OCI-LY7 (cell line): ENCODE measurements at places on chromosomes 7 and 10.

- DNase-seq, result no peak
Measured at GRCh38 chr7:2796358-2797352, 47.5 kb downstream of the GNA12 start.

GRCh38 chr7:65980478-65981250 is 1.3 kb downstream of the GUSB start:
- DNase-seq, result peak; percentile 67

DNA sequence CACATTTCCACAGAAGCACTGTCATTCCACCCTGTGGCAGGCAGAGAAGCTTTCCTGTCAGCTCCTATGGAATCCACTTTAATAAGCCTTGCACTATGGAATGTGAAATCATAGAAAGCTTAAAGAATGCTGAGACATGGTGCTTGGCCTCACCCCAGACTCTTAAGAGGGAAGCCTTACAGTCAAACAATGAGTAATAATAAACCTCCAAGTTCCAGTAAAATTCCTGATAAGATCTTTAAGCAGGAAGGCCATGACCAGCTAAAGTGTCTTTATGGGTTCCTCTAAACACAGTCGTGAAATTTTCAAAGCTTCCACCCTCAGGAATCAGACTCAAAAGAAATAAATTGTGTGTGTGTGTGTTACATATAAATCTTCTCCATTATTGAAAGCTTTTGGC is 11.9 kb upstream of the TEX36 start:
- DNase-seq, result no peak

- no peak for DNase-seq
Measured at GRCh38 chr7:79973455-79973854, 161.2 kb upstream of the GNAI1 start.

GRCh38 chr7:82318786-82319185 is 124.8 kb downstream of the CACNA2D1 start:
- DNase-seq, result no peak

DNA sequence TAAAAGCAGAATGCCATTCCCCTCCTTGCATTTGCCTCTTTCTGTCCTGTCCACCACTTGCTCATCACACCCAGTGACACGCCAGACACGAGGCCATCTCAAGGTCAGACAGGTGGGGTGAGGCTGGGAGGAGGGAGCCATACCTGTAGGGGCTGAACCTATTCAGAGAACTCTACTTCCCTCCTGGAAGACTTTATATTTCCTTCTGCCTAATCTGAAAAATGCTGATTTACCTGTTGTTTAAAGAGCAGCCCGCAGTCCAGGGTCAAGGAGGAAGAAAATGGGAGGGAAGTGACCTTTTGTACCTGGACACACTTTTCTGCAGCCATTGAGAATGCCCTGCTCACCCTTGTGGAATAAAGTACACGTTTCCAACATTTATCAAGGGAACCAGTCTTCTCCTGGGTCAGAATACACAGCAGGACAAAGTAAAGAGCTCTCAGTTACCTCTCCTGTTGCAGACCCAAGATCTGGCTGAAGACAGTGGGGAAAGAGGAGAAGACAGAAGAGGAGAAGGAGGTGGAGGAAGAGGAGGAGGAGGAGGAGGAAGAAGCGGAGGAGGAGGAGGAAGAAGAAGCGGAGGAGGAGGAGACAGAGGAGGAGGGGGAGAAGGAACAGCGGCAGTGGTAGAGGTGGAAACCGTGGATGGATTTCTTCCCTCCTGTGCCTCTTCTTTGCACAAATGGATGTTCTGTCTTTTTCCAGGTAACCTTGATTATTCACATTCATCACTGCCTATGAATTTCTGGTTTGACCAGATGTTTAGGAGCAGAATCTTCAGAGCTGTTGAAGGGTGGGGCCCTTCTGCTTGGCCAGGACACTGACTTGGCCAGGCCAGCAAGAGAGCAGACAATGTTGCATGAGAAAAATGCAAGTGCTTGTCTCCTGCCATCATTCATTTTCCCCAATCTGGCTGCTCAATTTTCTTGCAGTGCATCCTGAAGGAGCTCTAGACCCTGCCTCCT is 1.2 kb upstream of the BLNK start:
- DNase-seq, result no peak

- no peak for DNase-seq
Measured at GRCh38 chr7:114107522-114107921, 188.7 kb upstream of the PPP1R3A start.

DNA sequence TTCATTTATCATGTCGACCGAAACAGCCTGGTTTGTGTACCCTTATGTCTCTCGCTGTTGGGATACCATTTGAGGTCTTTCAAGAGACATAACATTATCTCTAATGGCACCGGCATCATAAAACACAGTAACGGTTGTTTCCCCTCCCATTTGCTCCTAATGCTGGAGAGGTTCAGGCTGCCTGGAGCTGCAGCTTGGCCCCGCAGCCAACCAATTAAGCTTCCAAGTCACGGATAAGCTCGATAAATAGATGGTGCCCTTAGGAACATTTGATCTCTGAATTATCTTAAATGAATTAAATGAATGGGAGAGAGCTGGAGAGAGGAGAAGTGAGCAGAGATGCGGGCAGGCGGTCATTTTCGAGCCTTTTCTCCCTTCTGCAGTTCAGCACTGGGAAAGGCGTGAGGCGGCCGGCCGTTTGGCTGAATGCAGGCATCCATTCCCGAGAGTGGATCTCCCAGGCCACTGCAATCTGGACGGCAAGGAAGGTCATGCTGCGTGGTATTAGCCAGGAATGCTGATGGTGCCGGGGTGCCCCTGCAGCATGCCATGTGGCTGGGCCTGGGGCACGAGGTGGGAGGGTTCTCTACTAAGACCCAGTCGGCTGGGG is 12.6 kb downstream of the CPA4 start:
- no peak for DNase-seq

GRCh38 chr10:87987206-87987605 is 123.8 kb downstream of the PTEN start:
- no peak for DNase-seq

GRCh38 chr10:55793024-55793423 is 568.0 kb downstream of the ZWINT start:
- DNase-seq, result no peak

- no peak for DNase-seq
Measured at GRCh38 chr7:5441840-5442503, 18.3 kb upstream of the TNRC18 start.

GRCh38 chr7:135168489-135169140 is 1.9 kb downstream of the CYREN start:
- no peak for DNase-seq

DNA sequence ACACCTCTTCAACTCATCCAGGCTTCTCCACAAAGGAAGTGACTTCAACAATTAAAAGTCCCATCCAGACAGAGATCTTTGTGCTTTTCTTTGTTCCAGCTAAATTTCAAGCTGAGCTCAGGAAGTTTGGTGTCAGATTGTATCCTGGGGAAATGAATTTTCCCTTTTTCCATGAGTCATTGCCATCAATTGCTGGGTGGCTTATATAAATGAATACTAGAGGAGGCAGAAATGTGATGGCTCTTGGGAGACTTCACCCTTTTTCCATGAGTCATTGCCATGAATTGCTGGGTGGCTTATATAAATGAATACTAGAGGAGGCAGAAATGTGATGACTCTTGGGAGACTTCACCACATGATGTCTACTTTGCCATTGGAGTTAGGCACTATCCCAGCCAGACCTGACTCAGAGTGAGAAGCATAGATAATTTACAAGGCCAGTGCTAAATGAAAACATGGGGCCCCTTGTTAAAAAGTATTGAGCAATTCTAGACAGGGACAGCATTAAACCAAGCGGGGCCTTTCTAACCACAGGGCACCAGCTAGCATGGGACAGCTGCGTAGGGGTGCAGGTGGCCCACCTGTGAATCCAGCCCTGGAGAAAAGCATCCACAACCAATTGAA is 339.2 kb upstream of the PODXL start:
- no peak for DNase-seq

- no peak for DNase-seq
Measured at GRCh38 chr7:123770378-123770777, 21.6 kb upstream of the WASL start.

DNA sequence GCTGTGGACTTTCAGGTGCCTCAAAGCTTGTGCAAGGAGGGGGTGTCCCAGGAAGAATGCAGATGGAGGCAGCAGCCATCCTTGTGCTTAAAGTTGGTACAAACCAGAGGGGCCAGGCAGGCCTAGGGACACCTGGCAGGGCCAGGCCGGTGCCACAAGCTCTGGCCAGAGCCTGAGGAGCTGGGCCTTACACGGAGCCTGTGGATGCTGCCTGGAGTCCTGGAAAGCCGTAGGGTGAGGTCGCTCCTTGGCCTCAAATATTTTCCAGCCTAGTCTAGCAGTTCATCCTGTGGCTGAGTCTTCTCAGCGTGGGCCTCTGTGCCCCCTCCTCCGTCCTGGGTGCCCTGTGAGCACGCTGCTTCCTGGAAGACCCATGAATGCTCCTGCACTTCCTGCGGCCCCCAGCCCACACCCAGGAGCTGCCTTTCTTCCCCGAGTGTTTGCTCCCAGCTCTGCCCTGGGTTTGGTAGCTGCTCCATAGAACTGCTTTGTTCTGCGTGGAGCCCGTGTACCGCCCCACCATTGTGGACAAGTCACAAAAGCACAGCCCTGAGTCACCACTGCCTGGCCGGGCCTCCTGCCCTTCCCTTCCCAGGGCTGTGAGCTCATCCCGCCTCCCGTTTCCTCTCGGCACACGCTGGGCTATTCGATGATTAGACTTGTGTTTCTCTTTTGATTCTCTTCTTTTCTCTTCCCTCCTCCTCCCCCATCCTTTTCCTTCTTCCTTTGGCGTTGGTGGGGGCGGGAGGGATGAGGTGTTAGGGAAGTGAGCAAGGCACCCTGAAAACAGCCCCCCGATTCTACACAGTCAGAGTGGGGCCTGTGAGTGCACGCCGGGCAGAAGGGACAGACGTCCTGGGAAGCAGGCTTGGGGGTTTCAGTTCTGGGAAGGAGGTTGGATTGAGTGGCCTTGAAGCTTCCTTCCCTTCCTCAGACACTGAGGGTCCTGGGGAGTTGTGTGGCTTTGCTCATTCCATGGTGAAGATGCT is 73.2 kb upstream of the SHH start:
- no peak for DNase-seq

DNA sequence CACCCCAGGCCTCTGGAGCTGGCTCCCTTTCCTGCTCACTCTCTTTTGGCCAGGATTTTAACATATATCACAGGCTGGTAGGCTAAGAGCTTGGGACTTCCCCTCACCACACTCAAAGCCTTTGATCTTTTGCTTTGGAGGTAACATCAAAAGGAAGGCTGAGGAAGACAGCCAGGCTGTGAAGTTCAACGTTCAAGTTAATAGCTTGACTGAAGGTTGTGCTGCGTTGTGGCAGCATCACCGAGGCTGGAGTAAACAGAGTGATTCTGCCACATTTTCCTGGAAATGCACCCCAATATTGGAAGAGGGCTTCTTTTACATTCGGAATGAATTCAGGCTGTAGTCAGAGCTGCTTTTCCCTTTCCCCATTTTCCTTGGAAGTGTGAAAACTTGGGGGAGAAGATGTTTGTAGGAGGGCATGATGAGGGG is 57.3 kb downstream of the TCF7L2 start:
- DNase-seq, result peak; percentile 34

GRCh38 chr10:88781206-88781605 is 21.3 kb upstream of the LIPM start:
- no peak for DNase-seq

DNA sequence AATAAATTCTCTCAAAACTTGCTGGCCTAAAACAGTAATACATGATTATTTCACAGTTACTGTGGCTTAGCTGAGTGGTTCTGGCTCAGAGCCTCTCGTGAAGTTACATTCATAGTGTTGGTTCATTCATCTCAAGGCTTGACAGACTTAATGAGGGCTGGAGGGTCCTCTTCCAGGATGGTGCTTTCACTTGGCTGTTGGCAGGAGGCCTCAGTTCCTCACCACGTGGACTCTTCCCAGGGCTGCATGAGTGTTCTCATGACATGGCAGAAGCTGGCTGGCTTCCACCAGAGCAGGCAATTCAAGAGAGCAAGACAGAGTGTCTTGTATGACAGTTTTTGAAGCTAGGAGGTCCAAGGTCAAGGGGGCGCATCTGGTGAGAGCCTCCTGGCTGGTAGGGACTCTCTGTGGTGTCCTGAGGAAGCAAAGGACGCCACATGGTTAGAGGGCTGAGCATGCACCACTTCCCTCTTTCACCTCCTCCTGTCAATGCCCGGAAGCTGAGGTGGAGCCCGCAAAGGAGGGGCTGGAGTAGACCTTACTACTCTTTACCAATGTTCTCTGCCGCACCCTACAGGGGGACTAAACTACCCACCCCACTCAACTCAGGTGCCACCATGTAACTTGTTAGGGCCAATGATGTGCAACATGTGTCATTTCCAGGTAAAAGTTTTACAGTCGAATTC is 58.2 kb upstream of the YAE1 start:
- DNase-seq, result no peak

GRCh38 chr7:139852482-139852845 is 23.4 kb downstream of the TBXAS1 start:
- DNase-seq, result no peak

GRCh38 chr7:69526570-69526969 is 71.7 kb upstream of the AUTS2 start:
- DNase-seq, result no peak

GRCh38 chr10:88156341-88156740 is 292.9 kb downstream of the PTEN start:
- DNase-seq, result no peak

GRCh38 chr7:35905555-35905954 is 104.7 kb downstream of the SEPTIN7 start:
- DNase-seq, result no peak

- DNase-seq, result peak; percentile 86
Measured at GRCh38 chr10:88066876-88067275, 203.5 kb downstream of the PTEN start.

DNA sequence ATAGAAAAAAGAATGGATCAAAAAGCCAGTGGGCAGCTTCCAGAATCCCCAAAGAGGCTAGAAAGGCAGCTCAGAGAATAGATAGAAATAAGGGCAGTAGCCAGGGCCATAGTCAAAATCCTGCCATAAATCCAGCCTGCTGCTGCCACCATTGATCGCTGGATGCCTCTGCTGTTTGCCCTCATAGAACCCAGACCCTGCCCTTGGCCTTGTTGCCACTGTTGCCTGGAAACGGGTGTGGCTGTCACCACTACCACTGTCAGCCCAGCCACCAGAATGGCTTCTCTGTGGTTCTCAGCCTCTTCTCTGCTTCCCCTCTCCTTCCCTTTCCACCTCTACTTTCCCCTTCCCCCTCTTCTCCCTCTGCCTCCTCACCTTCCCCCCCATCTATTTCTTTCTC is 57.8 kb downstream of the HHEX start:
- DNase-seq, result no peak

GRCh38 chr7:41189866-41190265 is 513.0 kb downstream of the INHBA start:
- no peak for DNase-seq

- no peak for DNase-seq
Measured at GRCh38 chr7:116836911-116837310, 25.5 kb upstream of the CAPZA2 start.

GRCh38 chr7:36615852-36616540 is 108.3 kb downstream of the AOAH start:
- no peak for DNase-seq

DNA sequence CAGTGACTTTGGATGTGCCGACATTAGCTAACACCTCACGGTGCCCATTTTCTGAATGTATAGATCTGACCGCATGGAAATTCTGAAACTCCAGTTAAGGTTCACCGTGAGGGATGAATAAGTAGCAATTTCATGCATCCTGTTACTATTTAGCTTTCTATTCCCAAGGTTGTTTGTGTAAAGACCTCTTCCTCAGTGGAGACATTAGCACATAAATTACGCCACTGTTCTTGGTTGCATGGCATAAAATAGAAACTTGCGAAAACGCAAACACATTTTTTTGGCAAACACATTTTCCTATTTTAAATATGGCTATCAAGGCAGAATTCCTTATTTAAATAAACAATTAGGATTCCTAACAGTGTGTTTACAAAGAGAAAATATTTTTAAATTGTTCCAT is 36.5 kb downstream of the DENND2A start:
- no peak for DNase-seq

GRCh38 chr7:90320418-90320800 is 695 bp downstream of the FAM237B start:
- DNase-seq, result no peak
